CD4-positive, alpha-beta T cell treated with Interleukin-15 for 4 hours (primary cell): ENCODE measurements at places on chromosomes 2 and 18.

GRCh38 chr2:122627388-122627787 lies 871.9 kb downstream of the TSN start:
- no peak for DNase-seq

DNA sequence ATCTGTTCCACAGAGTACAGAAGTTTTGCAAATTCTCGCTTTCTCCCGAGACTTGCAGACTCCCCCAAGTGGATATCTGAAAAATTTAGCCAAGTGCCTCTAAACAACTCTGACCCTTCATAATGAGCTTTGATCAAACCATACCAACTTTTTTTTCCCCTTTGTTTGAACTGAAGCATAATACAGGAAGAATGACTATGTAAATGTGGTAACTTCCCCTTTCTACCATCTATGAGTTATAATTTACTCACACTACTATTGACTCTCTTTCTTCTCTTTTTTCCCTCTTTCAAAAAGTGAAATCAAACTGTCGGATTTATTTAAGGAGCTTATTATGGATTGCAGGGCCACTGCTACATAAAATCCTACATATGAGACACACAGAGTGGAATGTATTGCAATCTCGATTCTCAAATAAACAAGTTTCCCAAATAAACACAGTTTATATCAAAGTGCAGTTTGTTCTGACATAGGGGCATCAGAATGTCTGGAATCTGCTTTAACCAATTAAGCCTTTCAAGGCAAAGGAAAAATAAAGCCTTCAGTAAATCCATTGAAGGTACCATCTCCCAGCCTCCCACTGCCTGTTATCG lies 1.4 kb upstream of the ZNF804A start:
- no peak for DNase-seq

GRCh38 chr2:226256237-226256636 lies 543.4 kb downstream of the IRS1 start:
- no peak for DNase-seq

GRCh38 chr2:63594660-63595059 lies 5.9 kb downstream of the MDH1 start:
- no peak for DNase-seq

GRCh38 chr2:65594150-65594549 lies 161.8 kb upstream of the SPRED2 start:
- no peak for DNase-seq

DNA sequence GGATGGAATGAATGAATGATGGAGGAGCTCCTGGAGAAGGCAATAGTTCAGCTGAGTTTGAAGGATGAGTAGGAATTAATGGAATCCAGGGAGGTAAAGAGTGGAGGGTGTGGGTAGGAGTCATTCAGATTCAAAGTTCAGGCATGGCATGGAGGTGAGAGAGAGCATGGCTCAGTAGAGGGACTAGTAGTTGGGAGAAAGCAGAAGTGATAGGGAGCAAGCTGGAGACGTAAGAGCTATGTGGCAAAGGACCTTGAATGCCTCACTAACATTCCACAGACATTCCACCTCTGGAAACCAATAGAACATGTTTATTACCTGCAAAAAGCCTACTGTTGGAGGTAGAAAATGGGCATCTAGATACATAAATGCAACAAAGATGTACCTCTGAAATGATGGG lies 170.1 kb downstream of the HAUS1 start:
- no peak for DNase-seq

DNA sequence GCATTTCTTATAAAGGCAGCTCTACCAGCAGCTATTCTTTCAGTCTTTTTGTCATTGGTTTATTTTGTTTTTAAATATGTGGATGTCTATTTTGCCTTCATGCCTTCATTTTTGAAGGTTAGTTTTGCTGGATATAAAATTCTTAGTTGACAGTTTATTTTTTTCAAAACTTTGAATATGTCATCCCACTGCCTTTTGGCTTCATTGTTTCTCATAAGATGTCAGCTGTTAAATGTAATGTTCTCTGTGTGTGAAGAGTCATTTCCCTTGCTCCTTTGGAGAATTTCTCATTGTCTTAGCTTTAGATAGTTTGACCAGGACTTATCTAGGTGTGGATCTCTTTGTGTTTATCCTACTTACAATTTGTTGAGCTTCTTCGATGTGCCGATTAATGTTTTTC lies 213.5 kb downstream of the KIAA1328 start:
- no peak for DNase-seq

DNA sequence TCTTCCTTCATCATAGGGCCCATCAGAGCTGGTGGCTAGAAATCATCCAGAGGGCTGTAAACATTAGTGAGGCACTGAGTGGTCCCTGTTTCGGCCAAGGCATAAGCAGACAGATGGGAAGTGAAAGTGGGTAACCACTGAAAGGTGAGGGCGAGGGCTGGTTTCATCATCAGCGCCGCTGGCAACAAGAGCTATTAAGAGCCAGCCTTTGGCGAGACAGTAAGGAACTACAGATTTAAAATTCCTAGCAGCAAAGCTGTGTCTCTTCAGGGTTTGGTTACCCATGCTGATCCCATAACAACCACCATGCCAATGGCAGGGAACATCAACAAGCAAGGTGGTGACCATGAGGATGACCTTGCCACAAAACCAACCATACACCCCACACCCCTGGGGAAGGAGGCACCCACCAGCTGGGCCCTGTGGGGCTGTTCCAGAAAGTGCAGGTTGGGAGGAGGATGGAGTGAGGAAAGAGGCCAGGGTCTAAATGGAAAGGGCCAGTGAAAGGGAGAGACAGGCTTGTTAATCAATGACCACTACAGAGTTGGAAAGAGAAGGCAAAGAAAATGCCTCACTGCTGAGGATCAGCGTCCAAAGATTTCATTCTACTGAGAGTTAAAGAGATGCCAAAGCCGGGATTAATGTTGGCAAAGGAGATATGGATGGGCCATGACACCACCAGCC lies 9.0 kb upstream of the SLC20A1 start:
- no peak for DNase-seq

GRCh38 chr2:207892716-207893402 lies 123.2 kb upstream of the FZD5 start:
- no peak for DNase-seq

GRCh38 chr2:198546122-198546521 lies 741.7 kb downstream of the PLCL1 start:
- no peak for DNase-seq

GRCh38 chr2:216539791-216540241 lies 41.2 kb downstream of the RPL37A start:
- DNase-seq, result no peak

DNA sequence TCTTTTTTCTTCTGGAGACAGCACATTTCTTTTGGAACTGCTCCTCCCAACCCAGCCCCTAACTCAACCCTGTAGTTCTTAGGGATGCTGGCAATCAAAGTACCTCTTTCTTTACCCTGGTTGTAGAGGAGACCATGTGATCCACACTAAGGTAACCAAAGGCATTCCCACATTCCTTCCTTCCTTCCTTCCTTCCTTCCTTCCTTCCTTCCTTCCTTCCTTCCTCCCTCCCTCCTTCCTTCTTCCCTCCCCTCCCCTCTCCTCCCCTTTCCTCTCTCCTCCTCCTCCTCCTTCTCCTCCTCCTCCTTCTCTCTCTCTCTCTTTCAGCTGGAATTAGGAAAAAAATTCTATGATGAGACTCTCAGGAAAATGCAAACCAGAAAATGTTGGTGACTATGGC lies 13.8 kb upstream of the RAPH1 start:
- no peak for DNase-seq

GRCh38 chr2:64062840-64063239 lies 43.6 kb upstream of the VPS54 start:
- no peak for DNase-seq

DNA sequence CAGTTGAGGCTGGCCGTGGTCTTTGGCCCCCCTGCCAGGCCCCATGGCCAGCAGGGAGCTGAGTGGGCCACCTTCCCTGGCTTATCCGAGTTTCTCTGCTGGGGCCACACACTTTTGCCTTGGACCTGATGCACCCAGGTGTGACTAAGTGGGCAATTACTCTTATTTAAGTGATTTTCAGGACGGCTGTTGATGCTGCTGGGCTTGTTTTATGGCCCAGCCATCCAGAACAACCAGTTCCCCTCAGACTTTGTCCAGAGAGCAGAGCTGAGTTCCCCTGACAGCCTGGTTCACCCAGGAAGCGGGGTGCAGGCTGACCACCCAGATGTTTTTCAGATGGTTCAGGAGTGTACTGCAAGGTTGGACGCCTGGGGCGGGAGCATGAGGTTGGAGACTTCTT lies 68.8 kb downstream of the GLI2 start:
- no peak for DNase-seq

GRCh38 chr18:32714571-32715148 lies 58.2 kb downstream of the KLHL14 start:
- peak; percentile 12 for DNase-seq

- DNase-seq, result peak; percentile 14
Observed at GRCh38 chr2:200575957-200576356, 9.9 kb upstream of the AOX1 start.

GRCh38 chr2:7052404-7052803 lies 135.2 kb downstream of the RNF144A start:
- DNase-seq, result no peak

DNA sequence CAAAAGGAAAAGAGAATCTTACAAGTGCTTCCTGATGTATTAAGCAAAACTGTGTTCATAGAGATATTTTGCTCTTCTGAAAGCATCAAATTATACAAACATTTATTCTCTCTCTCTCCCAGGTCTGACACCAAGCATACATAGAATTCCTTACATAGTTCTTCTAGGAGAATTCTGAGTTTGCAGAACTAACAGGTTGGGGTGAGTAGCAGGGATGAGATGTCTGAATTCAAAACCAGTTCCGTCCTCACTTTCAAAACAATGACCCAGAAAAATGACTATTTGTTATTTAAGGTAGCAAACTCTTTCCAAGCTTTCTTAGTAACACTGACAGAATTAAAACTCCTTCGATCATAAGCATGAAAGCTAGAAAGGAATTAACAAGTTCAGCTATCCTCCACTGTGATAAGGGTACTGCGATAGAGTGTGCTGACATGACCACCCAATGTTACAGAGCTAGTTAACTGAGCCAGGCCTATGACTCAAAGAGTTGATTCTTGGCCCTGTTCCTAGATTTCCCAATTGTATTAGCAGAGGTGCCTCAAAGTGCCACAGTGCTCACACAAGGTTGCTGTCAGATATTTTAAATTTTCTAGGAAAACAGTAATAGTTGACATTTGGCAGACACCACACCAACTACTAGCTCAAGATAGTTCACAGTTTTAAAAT lies 85.8 kb upstream of the SETBP1 start:
- no peak for DNase-seq

GRCh38 chr2:133526530-133527300 lies 41.5 kb downstream of the NCKAP5 start:
- DNase-seq, result no peak

DNA sequence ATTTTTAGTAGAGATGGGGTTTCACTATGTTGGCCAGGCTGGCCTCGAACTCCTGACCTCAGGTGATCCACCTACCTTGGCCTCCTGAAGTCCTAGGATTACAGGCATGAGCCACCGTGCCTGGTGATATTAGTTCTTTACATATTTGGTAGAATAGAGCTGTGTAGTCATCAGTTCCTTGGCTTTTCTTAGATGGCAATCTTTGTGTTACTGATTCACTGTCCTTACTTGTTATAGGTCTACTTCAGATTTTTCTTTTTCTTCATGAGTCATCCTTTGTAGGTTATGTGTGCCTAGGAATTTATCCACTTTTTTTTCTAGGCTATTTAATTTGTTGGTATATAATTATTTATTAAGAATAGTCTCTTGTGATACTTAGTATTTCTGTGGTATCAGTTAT lies 30.3 kb upstream of the ZSWIM2 start:
- no peak for DNase-seq

DNA sequence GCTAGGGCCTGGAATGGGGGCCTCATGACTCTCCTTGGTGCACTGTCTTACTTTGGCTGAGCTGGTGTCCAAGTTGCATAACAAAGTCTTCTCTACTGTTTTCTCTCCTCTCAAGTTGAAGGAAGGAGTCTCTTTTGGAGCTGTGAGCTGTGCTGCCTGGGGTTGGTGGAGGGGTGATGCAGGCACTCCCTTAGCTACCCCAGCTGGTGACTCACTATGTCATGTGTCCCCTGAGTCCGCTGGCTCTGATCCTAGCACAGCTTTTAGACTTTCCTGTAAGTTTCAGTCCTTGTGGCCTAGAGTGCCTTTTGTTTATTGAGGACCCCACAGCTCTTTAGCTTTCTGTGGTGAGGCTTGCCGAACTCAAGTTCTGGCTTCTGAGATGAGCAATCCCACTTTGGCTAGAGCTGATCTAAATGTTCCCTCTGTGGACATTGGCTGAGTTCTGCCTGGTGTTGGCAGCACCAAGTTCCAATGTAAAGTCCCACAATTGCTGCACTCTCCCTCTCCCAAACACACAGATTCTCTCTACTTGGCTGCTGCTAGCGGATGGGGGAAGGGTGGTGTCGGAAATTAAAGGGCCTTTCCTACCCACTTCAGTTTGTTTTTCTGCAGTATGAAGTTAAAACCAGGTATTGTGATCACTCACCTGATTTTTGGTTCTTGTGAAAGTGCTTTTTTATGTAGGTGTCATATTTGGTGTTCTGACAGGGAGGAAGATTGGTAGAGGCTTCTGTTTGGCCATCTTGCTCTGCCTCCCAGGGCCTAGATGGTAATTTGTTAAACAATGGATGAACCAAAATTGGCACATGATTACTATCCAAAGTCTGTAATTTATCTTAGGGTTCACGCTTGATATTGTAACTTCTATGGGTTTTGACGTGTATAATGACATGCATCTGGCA lies 83.2 kb downstream of the COMMD1 start:
- no peak for DNase-seq

DNA sequence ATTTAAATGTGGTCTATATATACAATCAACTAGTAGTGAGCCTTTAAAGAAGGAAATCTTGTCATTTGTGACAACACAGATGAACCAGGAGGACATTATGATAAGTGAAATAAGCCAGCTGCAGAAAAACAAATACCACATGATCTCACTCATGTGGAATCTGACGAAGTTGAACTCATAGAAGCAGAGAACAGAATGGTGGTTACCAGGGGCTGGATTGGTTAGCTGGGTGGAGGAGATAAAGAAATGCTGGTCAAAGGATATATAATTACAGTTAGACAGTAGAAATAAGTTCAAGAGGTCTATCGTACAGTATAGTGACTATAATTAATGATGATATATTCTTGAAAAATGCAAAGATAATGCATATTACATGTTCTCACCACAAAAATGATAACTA lies 267.9 kb downstream of the FBXO15 start:
- no peak for DNase-seq

DNA sequence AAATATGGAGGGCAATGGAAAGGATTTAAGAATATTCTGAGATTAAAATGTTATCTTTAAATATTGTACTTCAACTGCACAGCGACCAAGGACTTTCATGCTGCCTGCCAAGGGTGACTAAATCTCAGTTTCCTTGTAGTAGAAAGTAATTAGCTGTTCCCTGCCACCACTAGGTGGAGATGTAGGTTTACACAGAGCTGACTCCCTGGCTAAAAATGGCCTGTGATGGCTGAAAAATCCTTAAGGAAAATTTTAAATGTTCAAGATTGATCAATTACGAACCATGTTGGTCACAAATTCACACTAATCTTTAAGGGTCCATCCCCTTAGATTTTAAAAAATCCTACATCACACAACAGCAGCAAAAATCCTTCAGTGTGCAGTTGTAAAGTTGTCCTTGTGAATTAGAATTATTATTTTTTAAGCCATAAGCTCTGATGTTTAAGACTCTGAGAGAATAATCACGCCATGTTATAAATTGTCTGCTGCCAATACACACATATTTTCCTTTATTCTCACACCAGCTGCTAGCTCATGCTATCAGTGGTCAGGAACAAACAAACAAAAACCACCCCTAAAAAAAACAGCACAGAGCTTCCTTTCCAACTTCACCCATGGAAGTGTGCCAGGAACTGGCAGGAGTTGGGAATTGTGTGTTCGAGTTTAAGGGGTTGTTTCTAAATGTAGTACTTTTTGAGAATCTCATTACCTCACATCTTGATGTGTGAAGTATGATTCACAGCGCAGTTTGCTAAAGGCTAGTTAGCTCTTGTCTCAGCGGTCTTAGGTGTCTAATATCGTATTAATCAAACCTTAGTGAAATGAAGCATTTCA lies 399.8 kb downstream of the TMEM182 start:
- DNase-seq, result no peak
